ENCODE measurements at places on chromosomes 5 and 9.
A peak's percentile ranks its signal among the peaks of the same experiment; 100 is the strongest.

DNA sequence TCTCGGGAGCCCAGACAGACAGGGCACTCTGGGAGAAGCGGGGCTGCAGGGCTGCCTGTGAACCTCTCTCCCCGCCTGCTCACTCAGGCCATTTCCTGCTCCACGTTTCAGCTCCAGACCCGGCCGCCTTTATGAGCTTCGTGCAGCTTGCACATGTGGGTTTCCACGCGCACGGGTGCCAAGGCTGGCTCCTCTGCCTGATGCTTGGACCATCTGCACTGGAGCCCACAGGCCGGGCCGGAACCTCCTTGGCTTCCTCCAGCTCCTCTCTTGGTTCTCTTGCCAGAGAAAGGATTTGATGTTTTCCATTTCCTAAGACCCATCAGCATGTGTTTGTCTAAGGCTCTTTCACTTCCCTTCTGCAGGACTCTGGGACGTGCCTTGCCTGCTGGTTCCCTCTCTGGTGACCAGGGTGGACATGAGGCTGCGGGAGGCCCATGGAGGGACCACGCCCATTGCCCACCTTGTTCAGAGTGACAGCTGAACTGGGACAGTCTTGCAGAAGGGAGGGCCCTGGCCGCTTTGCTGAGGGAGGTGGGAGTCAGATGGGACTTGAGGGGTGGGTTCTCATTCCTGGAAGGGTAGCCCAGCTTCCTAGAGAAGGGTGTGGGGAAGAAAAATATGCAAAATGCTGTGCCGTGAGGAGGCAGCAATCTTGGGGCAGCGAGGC is 23.3 kb upstream of the COL5A1 start:
- no peak for DNase-seq

DNA sequence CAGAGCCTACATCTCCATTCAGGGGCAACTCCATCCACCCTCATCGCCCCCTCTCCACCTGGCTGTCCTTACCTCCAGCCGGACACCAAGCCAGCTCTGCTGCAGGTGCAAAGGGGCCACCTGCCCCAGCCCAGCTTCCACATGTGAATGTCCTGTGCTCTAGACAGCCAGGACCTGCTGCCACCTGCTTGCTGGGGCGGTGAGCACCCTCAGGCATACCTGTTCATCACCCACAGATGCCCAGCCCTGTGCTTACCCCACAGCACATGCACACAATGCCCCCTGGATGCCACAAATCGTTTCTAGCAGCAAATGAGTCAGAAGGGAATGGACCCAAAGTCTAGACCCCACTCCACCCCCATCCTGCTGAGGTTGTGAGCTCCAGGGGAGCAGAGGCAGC is 13.3 kb upstream of the NKD2 start:
- DNase-seq, result no peak

DNA sequence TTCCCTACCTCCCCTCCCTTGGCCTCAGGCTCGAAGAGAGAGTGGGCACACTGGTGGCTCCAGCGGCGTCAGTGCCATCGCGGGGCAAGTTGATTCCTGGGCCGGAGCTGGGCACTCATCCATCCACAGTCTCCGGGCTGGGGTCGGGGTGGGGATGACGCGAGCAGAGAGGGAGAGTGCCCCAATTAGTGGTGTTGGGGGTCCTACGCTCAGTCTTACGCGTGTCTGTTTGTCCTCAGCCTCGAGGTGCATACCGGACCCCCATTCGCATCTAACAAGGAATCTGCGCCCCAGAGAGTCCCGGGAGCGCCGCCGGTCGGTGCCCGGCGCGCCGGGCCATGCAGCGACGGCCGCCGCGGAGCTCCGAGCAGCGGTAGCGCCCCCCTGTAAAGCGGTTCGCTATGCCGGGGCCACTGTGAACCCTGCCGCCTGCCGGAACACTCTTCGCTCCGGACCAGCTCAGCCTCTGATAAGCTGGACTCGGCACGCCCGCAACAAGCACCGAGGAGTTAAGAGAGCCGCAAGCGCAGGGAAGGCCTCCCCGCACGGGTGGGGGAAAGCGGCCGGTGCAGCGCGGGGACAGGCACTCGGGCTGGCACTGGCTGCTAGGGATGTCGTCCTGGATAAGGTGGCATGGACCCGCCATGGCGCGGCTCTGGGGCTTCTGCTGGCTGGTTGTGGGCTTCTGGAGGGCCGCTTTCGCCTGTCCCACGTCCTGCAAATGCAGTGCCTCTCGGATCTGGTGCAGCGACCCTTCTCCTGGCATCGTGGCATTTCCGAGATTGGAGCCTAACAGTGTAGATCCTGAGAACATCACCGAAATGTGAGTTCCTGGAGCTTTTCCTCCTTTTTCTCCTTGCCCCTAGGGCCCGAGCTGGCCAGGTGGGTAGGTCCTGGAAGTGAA is 861 bp downstream of the NTRK2 start:
- DNase-seq, result no peak

DNA sequence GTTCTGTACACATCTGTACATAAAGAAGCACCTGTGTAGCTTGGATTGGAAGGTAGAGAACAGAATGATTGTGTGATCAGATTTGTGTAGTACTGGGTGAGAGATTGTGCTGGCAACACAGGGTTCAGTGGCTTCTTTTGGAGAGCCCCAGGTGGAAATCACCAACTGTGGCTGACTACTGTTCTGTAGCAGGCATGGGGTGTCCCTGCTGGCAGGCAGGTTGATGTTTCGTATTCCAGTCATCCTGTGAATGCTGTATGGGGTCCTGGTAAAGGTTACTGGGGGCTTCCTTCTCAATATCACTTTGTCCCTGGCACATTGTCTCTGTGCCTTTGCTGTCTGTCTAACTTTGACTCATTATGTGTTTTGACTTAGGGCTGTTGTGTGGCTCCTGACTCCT is 5.3 kb downstream of the ASPN start:
- no peak for DNase-seq

- DNase-seq, result peak; percentile 95
Measured at GRCh38 chr5:142529626-142530278, 156.1 kb downstream of the FGF1 start.

GRCh38 chr5:178331491-178331996 is 98.9 kb upstream of the PHYKPL start:
- DNase-seq, result no peak

GRCh38 chr5:77637998-77638762 is at the start of gene OTP:
OTP (minus strand) TSS chr5:77638713; CDS start chr5:77638549, 164 bp downstream.
- no peak for DNase-seq

- DNase-seq, result peak; percentile 77
Measured at GRCh38 chr9:14769230-14769571, 46.7 kb upstream of the CER1 start.

GRCh38 chr5:53434541-53434940 is 45.9 kb upstream of the FST start:
- no peak for DNase-seq

- no peak for DNase-seq
Measured at GRCh38 chr5:174990909-174991308, 266.5 kb downstream of the MSX2 start.

DNA sequence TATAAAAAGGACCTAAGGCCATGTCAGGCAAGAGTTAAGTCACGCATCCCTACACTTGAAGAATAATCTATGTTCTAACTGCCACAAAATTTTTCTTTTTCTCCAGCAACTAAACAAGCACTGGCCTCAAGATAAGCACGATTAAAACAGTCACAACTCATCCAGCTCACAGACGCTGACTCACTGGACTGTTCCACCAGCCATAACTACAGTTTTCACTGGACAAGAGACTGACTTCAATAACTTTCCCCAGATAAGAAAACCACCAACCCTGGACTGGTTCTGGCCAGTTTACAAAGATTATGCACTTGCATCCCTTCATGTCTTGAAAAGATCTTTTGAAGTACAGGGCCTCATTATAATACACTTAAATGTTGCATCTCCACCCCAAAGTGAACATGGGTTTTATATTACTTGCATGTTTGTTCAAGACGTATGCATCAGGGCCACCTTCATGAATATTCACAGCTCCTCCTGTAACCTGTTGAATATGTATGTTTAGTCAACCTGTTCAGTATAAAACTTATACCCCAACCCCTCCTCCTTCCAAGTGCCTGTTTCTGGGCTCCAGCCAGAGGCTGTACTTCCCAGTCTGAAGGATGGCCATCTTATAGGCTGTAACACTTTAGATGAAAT is 129.3 kb upstream of the EPB41L4A start:
- peak; percentile 41 for DNase-seq

GRCh38 chr9:37381094-37381741 is 41.3 kb upstream of the GRHPR start:
- DNase-seq, result no peak

GRCh38 chr9:126216826-126217225 is 109.8 kb upstream of the MVB12B start:
- DNase-seq, result no peak

GRCh38 chr5:16508730-16509531 is 43.3 kb upstream of the ZNF622 start:
- no peak for DNase-seq
